ENCODE measurements at places on chromosomes 1 and 21.
A peak's percentile ranks its signal among the peaks of the same experiment; 100 is the strongest.

- DNase-seq, result no peak
These were observed 99.6 kb downstream of the EIF4G3 start for GRCh38 chr1:21077085-21077484.

DNA sequence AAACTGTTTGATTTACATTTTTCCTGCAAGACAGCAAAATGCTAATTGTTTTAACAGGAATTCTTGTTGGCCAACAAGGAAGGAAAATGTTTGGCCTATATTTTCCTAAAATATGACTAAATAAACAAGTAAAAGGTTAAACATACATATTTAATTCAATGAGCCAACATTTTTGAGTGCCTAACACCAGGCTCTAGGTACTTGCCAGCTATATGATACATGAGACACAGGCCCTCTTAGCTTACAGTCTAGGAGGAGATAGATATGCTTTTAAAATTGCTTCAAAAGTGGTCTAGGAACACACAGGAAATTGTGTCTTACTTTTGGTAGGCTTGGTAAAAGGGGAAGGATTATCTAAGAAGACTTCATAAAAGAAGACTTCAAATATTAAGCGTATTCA, 50.9 kb downstream of the PIGK start:
- DNase-seq, result no peak

- DNase-seq, result no peak
These were observed 93.9 kb downstream of the C1orf21 start for GRCh38 chr1:184480736-184481135.

- DNase-seq, result no peak
These were observed 15.1 kb downstream of the RAVER2 start for GRCh38 chr1:64759968-64760367.

- DNase-seq, result peak; percentile 46
These were observed 11.0 kb downstream of the GSTM5 start for GRCh38 chr1:109722908-109723691.

DNA sequence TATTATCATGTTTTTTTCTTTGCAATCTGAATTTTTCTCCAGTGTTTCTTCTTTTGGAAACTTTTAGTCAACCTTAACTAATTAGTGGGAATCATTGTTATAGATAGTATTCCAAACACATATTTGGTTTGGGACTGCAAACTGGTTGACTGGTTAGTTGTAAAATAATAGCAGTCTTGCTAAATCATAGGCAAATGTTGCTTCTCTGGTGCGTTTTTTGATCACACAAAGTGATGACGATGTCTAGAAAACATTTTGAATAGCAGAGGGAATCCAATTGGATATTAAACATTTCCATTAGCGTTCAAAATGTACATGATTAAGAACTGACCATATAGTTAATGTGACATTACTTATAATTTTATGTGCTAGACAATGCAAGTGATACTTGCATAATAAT, 4.5 kb downstream of the DNAJB4 start:
- DNase-seq, result no peak

DNA sequence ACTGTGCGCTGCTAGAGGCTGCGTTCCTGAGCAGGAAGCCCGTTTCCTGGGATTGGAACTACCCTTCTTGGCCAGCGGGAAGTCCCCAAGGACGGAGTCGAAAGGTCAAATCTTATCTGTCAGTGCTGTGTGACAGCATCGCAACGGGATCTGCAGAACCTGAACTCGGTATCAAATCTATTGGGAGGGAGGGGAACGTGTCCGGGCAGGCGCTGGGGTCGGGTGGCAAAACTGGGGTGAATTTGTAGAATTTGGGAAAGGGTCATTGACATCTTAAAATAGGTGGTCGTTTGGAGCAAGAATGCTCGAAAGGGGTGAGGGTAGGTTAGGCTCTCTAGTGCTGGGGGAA, 725 bp upstream of the ARPC5 start:
- no peak for DNase-seq

- no peak for DNase-seq
These were observed 310.3 kb downstream of the NFIA start for GRCh38 chr1:61392409-61393242.

DNA sequence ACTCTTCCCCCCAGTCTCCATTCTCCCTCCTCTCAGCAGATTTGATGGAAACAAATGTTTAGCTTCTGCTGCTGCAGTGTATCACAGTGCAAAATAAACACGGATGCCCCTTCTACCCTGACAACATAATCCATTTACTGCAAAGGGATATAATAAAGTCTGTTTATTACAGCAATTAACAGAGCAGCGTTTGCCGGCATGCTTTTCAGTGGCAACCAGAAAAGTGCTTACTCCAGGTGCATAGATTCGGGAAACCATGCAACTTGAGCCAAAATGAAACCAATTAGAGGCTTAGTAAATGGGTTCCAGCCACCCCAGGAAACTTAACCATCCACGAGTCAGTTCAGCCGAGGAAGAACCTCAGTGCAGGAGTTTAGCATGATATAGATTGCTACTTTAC, 12.9 kb upstream of the LEMD1 start:
- no peak for DNase-seq

DNA sequence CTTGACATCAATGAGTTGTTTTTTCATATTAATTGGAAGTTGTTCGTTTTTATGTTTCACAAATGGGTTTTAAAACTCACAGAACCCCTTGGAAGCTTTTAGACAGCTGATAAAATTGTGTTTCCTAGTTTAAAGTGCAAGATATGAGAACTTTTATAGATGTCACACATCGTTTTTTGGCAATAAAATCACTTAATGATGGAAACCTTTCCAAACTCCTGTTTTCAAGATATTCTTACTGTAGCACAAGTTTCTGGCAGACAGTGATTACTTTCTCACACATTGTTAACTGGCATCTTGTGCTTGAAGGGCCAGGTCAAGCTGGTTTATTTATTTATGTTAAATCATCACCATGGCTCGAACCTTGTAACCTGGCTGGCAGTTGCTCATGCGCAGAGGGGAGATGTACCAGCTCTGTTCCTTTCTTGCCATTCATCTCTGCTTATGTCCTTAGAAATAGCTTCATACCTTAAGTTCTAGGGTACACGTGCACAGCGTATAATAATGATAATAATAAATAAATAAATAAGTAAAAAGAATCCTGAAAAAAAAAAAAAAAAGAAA, 10.2 kb upstream of the RCAN1 start:
- DNase-seq, result no peak

GRCh38 chr1:245241526-245242130, 86.8 kb downstream of the KIF26B start:
- no peak for DNase-seq

- DNase-seq, result no peak
These were observed 11.3 kb downstream of the FAM20B start for GRCh38 chr1:179036844-179037465.

GRCh38 chr1:175036476-175036875, 13.3 kb upstream of the MRPS14 start:
- DNase-seq, result no peak

GRCh38 chr1:89630048-89630447, 2.9 kb upstream of the LRRC8C start:
- no peak for DNase-seq

GRCh38 chr21:42983103-42983502, 8.7 kb downstream of the PKNOX1 start:
- DNase-seq, result no peak
